ENCODE measurements at places on chromosomes 11 and 22.
A peak's percentile ranks its signal among the peaks of the same experiment; 100 is the strongest.

DNA sequence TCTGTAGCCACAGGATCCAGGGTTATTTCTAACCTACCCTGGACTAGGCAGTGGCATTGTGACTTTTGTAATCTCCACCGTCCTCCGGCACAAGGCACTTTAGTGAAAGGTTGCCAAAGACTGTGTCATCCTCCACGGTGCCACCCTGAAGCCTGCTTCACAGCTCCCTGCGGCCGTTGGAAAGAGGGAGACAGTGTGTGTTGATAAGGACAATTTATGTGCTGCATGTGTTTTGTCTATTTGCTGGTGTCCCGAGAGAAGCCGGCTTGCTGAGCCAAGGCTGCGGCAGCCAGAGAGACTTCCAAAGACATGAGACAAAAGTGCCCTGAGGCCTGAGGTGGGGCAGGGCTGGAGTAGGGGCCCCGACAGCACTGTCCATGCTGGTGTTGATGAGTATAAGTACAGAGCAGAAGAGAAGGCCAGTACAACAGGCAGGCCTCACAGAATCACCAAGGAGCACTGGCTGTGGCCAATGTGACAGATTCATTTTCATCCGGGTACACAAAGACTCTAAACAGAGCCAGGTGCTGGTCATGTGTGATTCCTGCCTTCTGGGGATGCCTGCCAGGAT, 40.9 kb downstream of the GALNT18 start:
- peak; percentile 29 for DNase-seq

GRCh38 chr11:76241243-76242000, 35.1 kb upstream of the WNT11 start:
- DNase-seq, result no peak

DNA sequence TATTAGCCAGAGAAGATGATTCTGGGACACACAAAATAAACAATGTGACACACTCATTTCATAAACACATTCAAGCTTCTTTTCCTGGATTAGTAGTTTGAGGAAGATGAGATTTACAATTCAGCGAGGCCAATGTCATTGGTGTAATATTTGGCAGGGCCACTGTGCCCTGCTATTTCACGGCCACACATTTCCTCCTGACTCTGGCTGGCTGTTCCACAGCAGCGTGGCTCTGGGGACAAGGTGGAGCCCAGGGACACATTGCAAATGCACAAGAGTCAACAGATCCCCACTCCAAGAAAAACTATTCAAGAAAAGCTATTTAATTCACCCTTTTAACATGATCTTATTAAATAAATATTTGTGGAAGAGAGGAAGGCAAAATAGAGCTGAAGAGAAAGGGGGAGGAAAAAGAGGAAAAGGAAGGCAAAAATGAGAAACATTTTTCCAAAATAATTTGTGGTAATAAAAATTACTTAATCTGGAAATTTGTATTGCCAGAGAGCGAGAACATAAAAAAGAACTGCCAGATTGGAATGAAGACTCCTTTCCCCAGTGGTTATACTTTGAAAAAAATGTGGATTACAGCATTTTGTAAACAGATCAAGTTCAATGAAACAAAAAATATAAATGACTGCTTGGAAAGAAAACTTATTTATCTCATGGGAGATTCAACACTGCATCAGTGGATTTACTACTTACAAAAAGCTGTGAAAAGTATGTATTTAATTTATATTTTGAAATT, 27.1 kb downstream of the NXPE2 start:
- no peak for DNase-seq

DNA sequence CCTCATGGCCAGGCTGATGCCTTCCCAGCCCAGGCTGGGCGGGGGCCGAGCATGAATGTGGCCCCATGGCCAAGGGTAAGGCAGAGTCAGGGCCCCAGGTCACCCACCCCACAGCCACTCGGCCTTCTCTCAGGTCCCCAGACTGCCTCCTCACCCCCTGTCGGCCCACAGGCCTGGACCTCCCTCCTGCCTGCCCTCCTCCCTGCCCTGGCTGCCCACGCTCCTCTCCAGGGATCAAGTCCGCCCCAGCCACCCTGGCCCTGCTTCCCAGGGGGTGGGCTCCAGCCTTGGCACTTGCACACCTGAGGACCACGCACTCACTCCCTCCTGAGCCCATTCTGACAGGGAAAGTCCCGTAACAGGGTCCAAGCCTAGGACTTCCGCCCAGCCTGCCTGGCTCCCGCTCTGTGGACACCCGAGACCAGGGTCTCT, 37.8 kb upstream of the TH start:
- no peak for DNase-seq

DNA sequence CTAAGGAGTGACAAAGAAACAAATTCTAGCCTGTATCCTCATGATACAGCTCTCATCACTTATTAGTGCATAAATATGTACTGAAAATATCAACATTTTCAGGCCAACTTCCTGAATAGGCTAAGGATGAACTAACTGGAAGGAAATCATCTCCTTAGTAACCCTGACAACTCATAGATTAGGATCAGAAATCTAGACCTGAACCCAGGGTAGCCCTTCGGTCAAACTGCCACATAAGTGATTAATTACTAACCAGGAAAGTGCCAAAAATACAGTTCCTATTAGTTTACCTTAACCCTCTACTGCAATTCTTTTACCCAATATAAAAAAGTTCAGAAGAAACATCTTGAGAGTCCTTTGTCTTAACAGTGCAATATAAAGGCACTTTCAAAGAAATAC, 40.0 kb downstream of the AMBRA1 start:
- DNase-seq, result no peak

DNA sequence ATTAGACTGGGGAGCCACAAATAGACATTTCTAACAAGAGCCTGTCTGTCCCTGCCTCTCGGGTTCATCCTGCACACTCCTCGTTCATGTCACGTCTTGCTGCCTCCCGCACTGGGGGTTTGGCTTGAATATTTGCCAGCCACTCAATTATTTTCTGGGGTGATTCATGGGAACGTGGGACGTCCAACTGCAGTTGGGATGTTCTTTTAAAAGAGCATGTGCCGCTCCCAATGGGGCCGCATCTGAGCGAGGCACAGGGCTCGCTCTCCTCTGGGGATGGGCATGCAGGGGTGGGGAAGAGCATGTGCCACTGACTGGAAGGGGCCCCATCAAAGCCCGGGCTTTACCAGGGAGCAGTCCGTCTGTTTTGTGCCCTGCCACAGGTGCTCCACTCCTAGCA, 43.4 kb downstream of the PARVG start:
- peak; percentile 75 for DNase-seq

GRCh38 chr11:9825315-9825714, 161.4 kb downstream of the SWAP70 start:
- DNase-seq, result peak; percentile 82

- no peak for DNase-seq
Observed at GRCh38 chr22:49849161-49850020, 4.3 kb upstream of the ZBED4 start.

DNA sequence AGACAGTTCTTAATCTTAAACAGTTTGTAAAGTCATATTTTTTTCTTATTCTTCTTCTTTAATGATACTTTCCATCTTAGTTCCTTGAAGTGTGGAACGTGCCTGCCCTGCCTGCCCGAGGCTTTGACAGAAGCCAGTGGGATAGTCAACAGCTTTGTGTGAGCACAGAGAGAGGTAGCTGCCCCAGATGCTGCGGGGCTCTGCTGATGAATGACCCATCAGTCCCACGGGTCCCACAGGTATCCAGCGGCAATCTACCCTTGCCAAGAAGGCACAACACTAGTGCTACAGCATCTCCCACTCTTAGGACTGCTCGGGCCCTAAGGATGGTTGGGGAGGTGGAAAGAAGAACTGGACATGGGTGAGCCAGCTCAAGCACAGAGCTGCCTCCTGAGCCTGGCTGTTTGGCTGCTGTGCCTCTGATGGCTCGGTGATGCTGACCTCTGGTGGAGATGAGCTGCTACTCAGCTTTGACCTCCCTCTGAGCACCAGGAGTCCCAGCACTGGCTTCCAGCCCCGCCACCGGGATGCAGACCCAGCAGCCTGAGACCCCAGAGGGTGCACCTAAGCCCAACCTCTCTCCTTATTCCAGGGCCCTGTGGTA, 11.8 kb upstream of the APLNR start:
- peak; percentile 27 for DNase-seq

GRCh38 chr11:120338107-120338933, 2.1 kb downstream of the ARHGEF12 start:
- DNase-seq, result no peak

GRCh38 chr11:62832336-62833234, at the start of gene TEX54:
TEX54 (minus strand) TSS chr11:62832841.
- DNase-seq, result no peak

- peak; percentile 96 for DNase-seq
Observed at GRCh38 chr11:130166457-130166784, 6.8 kb downstream of the ST14 start.

GRCh38 chr22:50238755-50239154, 6.1 kb downstream of the TUBGCP6 start:
- DNase-seq, result no peak

- DNase-seq, result no peak
Observed at GRCh38 chr22:24337894-24338645, 67.4 kb downstream of the SPECC1L start.

- DNase-seq, result no peak
Observed at GRCh38 chr11:128195057-128195751, 392.2 kb downstream of the ETS1 start.

- DNase-seq, result no peak
Observed at GRCh38 chr11:45860348-45860747, 13.1 kb downstream of the CRY2 start.

GRCh38 chr11:115919341-115920091, 415.3 kb upstream of the CADM1 start:
- DNase-seq, result no peak

All from foreskin keratinocyte (primary cell).